Hematopoietic multipotent progenitor cell (in vitro differentiated cells): ENCODE measurements at places on chromosomes 12 and 14. TPM values are rescaled to one million over a fixed set of nuclear protein-coding genes. Genes with fewer than 3 reads are reported as not detected.

DNA sequence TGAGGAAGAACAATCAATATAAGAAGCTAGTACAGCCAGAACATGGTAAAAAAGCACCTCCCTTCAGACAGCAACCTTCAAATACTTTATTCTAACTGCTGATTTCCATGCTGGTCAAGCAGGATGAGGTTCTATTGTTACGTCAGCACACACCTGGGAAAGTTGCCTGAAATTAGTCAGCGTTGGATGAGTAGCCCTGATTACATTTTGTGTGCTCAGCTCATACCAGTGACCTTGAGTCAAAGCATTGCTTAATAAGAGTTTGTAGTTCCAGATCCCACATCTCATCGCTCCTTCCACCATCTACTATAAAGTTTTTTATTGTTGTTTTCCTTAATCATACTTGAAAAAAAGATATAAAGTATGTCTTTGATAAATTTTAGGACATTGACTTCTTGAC lies 361.5 kb downstream of the EGLN3 start:
- no peak for DNase-seq

GRCh38 chr12:71958457-71958856 lies 19.8 kb downstream of the TPH2 start:
- no peak for DNase-seq

GRCh38 chr12:115914122-115914521 lies 363.4 kb downstream of the MED13L start:
- DNase-seq: no peak

DNA sequence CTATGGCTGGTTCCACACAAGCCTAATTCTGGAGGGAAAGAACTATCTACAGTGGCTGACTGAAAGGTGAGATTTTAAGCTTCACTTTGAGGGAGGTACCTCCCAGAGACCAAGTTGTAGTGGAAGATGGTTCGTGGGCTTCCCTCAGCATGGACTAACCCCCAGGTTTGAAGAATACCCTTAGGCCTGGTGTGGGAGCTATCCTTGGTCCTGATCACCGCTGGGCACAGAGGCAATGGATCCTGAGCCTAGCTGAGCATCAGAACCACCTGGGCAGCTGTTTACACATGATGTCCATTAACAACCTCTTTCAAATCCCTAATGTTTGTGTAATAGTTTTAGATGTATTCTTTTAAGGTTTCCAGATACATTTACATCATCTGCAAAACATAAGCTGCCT lies 10.3 kb downstream of the DAO start:
- no peak for DNase-seq

- peak; percentile 70 for DNase-seq
These were observed 170.2 kb downstream of the BCAT1 start for GRCh38 chr12:24778486-24779304.

DNA sequence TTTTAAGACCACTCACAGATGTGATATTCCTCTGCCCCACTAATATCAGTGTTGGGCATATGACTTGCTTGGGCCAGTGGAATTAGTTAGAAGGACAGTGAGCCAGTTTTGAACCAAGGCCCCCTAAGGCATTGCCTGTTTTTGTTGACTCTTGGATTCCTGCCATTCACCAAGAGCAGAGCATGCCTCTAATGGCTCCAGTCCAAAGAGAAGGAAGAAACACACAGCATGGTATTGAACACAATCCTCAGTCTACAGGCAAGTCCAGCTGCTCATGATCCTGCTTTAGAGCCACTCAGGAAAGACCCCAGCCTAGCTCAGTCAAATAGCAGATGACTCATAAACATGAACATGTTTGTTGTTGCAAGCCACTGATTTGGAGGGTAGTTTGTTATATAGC lies 1201.5 kb downstream of the BCL11B start:
- no peak for DNase-seq

DNA sequence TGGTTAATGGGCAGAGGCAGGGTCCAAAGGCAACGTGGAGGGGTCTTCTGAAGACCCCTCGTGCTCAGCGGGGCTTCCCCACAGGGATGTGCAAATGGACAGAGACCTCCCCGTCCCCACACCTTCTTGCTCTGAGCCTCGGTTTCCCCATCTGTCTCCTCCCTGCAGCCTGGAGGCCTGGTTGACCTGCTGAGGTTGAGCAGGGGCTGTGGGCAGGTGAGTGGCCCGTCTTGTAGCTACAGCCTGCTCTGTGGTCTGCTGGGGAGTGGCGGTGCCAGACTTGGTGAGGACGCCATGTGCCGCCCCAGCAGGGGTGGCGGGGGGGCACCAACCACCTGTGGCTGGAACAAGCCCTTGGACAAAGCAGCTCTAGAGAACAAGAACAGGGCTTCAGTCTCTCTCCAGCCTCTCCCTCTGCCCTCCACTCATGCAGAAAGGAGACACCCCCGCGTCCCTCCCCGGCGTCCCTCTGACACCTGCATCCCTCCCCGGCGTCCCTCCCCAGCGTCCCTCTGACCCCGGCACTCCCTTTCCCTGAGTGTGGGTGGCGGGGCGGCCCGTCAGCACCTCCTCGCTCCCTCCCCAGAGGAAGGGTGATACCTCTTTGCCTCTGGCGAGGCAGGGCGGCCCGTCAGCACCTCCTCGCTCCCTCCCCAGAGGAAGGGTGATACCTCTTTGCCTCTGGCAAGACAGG lies 83.7 kb downstream of the NOC4L start:
- DNase-seq: no peak

DNA sequence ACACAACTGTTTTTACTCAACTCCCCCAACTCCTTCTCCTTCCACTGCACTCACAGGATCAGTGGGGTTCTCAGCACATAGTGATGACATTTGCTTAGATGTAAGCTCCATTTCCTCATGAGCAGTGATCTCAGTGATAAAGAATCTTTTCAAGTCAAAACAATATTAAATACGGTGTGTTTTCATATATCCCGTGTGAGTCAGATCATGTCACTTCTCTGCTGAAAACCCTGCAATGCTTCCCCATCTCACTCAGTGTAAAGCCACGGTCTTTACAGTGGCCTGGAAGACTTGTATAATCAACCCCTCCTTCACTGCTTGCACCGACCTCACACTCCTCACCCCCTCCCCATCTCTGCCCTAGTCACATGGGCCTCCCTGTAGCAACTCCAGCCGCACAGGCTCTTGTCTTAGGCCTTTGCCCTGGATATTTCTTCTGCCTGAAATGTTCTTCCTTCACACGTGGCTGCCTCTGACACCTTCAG lies 149.7 kb upstream of the ARHGAP5 start:
- DNase-seq: no peak

- DNase-seq: no peak
These were observed 9.1 kb downstream of the CRACR2A start for GRCh38 chr12:3743803-3744202.

DNA sequence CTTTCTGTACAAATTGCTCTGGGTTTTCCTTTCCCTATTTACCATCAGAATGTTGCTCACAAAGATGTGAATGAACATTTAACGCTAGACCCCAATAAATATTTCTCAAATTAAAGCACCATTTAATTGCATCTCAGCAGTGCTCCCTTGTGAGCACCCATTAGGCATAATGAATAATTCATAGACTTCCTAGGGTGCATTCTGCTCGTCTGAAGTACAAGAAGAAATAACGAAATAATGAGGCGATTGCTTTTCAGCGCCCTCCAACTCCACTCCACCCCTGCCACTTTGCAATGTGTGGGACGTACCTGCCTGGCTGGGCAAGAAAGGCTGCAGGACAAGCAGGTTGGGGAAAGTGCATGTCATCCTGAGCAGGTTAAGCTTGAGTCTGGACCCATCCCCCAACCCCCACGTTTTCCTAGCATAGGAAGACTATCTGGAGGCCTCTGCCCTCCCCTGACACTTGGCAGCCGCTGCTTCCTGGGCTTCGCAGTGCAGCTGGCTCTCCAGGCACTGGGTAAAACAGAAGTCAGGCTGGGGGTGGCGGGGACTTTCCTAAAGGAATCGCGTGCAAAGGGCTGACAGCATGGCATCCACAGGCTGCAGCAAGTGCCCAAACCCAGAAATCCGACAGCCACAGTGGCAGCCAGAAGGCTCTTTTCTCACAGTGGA lies 253.7 kb downstream of the DUSP6 start:
- no peak for DNase-seq

DNA sequence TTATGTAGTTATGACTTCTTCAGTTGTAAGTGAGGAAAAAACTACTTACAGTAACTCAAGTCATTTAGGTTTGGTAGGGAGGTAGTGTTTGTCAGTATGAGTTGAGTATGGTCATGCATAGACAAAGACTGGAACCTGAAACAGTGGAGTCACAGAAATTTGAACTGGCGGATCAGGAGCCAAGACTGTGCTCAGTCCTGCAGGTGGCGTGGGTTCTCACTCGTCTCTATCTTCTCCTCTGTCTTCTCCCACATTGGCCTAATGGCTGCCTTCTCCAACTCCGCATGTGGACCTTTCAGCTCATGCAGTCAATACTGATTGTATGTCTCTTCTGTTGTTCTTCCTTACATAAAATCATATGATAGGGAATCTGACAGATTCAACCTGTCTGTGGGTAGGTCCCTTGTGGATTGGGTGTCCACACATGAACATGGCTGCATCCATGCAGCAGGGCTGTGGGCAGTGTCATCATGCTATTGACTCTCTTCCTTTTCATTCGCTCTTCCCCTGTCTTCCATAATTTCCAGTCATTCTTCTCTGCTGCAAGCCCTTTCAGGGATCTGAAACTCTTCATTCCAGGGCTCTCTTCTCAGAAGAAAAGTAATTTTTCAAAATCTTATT lies 78.8 kb upstream of the NEDD1 start:
- no peak for DNase-seq

The CCDC175 gene
- total RNA-seq: 0.54 TPM

- no peak for DNase-seq
These were observed 26.2 kb downstream of the PRKAB1 start for GRCh38 chr12:119694111-119694510.

DNA sequence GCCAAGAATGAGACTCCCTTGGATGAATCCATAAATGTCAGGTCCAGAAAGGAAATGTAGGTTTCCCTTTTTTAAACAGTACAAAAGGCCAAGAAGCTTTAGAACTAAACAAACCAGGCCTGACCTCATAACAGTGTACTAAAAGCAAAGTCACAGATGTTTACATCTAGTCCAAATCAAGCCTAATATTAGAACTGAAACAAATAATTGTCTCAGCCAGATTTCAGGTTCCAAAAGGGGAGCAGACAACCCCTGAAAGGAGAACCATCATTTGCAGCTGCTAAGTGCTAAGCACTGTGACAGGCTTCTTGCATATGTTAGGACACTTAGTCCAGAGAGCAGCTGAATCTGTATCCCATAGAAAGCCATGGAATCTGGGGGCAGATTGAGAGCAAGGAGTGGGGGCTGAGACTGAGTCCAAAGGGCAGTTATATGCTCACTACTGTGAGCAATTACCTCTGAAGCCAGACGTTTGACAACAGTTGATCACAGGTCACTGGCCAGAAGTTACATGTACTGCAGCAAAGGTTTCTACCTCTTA lies 90.1 kb downstream of the STXBP6 start:
- DNase-seq: no peak

GRCh38 chr12:252636-253035 lies 10.0 kb downstream of the SLC6A13 start:
- no peak for DNase-seq

The EPYC gene
- total RNA-seq: not detected

The ITGA7 gene
- total RNA-seq: 1.1 TPM

The ZFYVE1 gene
- 22.9 TPM for total RNA-seq

The KLRD1 gene
- under 0.01 TPM for total RNA-seq

The POMT2 gene
- total RNA-seq: 7.0 TPM

- DNase-seq: no peak
These were observed 178.5 kb downstream of the SLC35F4 start for GRCh38 chr14:57687416-57687815.

DNA sequence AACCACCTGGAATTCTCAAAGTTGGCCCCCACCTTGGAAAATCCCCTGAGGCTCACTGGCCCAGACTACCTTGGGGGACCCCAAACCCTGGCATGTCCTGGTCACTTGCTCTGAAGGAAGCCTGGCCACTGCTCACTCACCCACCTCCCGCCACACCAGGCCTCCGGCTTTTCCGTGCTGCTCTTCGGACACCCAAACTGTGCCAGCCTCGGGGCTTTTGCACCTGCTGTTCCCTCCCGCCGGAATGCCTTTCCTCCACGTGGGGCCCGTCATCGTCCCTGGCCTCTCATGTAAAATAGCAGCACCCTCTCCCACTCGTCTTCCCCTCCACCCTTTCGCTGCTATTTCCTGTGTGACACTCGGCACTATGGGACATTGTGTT lies 87.2 kb upstream of the NCOR2 start:
- DNase-seq: no peak

DNA sequence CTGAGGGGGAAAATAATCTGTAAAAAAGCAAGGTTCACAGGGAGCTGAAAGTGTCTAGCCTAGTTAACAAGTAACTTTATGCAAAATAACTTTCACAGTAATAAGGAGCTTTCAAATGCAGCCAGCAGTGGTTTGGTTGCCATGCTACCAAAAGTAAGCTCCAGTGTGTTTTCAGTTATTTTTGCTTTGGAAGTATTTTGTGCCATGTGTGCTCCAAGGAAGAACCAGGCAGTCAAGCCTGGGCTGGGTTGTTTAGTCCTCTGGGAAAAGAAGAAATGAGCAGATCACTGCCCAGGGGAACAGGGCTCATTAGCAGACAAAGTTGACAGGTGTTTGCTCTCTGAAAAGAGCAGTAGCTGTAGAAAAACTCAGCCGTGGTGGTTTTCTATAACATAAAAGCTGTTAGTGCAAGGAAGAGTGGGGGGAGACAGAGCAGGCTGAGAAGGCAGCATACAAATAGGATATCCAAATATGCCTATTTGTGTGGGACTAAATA lies 92.8 kb upstream of the TMTC2 start:
- DNase-seq: no peak

DNA sequence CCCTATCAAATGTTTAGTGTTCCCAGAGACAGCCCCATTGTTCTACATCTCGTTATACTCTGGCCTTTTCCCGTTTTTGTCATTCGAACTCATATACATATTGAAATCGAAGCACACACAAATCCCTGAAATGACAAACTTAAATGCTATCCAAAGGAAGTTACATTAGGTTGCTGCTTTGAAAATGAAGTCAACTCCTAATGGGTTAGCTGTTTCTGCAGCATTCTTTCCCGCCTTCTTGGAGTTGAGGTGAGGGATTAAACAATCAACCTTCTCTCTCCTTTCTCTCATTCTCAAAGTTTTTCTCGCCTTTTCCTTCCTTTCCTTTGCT lies 642 bp upstream of the PHC1 start:
- DNase-seq: no peak

The MED13L gene
- total RNA-seq: 167 TPM

The PPM1H gene
- total RNA-seq: 15.1 TPM

GRCh38 chr12:532908-533565 lies 73.3 kb downstream of the B4GALNT3 start:
- no peak for DNase-seq

- DNase-seq: no peak
These were observed 30.5 kb upstream of the DDHD1 start for GRCh38 chr14:53183611-53184010.

DNA sequence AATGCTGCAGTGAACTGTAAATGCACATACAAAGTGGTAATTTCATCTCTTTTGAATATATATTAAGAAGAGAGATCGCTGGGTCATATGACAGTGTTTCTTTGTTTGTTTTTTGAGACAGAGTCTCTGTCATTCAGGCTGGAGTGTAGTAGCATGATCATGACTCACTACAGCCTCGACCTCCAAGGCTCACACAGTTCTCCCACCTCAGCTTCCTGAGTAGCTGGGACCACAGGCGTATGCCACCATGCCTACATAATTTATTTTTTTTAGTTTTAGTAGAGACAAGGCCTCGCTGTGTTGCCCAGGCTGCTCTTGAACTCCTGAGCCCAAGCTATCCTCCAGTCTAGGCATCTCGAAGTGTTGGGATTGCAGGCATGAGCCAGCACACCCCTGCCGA lies 62.4 kb upstream of the ACSS3 start:
- DNase-seq: no peak

GRCh38 chr14:100552524-100553125 lies 34.6 kb downstream of the BEGAIN start:
- no peak for DNase-seq

- DNase-seq: no peak
These were observed 8.4 kb upstream of the CNPY2 start for GRCh38 chr12:56324206-56324605.
